ENCODE measurements at places on chromosomes 1 and 21.

- DNase-seq, result no peak
Observed at GRCh38 chr1:223010582-223011504, 132.2 kb downstream of the TLR5 start.

DNA sequence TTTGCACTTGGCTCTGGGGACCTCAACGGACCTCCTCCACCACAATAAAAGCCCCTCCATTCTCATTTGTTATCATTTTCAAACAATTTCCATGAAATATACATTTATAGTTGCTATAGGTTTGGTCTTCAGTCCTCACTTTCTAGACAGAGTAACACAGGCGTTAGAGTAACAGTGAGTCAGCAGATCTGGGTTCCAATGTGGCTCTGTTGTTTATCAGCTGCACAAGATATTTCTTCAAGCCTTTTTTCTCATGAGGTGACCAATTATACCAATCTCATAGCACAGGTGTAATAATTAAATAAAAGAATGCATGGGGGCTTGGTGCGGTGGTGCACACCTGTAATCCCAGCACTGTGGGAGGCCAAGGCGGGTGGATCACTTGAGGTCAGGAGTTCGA is 32.8 kb upstream of the PSMB2 start:
- DNase-seq, result no peak

GRCh38 chr1:214380986-214381695 is 100.2 kb downstream of the SMYD2 start:
- DNase-seq, result no peak

- no peak for DNase-seq
Observed at GRCh38 chr1:202016811-202017748, 6.7 kb downstream of the ELF3 start.

GRCh38 chr1:114707604-114708003 is 9.0 kb downstream of the NRAS start:
- DNase-seq, result no peak

DNA sequence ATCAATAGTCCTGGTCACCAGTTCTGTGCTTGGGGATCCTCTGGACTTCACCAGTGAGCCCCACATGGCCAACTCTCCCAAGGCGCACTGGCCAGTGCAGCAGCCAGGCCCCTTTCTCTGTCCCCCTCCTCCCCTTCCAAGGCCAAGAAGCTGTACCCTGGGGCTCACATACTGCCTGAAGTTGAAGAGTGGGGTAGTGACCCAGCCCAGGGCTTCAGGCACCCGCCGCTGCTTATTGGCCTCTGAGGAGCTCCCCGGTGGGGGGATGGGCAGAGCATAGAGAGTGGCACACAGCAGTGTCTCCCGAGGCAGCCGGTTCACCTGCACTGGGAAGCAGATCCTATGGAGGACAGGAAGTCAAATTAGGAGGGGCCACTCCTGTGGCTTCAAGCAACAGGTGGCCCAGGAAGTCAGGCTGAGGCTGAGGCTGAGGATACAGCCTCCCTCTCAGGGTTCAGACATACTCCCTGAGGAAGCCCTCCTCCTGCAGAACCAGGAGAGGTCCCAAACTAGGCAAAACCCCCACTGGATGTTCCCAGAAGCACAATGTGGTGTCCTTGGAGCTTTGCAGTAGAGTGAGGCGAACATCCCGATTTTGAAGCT is 38.2 kb upstream of the PPP1R15B start:
- no peak for DNase-seq

GRCh38 chr1:170316270-170316669 is 170.5 kb downstream of the NTMT2 start:
- no peak for DNase-seq

- no peak for DNase-seq
Observed at GRCh38 chr1:225848030-225848955, 33.9 kb downstream of the TMEM63A start.

GRCh38 chr1:3430820-3431219 is 23.6 kb upstream of the ARHGEF16 start:
- DNase-seq, result no peak

- no peak for DNase-seq
Observed at GRCh38 chr1:85628791-85629531, 48.4 kb downstream of the CCN1 start.

- no peak for DNase-seq
Observed at GRCh38 chr1:66696771-66697170, 55.5 kb upstream of the DYNLT5 start.

GRCh38 chr1:231936983-231937775 is 310.6 kb downstream of the DISC1 start:
- no peak for DNase-seq

- DNase-seq, result no peak
Observed at GRCh38 chr1:22318279-22318981, 133.2 kb upstream of the ZBTB40 start.

- no peak for DNase-seq
Observed at GRCh38 chr1:47568763-47569162, 130.9 kb downstream of the FOXD2 start.

DNA sequence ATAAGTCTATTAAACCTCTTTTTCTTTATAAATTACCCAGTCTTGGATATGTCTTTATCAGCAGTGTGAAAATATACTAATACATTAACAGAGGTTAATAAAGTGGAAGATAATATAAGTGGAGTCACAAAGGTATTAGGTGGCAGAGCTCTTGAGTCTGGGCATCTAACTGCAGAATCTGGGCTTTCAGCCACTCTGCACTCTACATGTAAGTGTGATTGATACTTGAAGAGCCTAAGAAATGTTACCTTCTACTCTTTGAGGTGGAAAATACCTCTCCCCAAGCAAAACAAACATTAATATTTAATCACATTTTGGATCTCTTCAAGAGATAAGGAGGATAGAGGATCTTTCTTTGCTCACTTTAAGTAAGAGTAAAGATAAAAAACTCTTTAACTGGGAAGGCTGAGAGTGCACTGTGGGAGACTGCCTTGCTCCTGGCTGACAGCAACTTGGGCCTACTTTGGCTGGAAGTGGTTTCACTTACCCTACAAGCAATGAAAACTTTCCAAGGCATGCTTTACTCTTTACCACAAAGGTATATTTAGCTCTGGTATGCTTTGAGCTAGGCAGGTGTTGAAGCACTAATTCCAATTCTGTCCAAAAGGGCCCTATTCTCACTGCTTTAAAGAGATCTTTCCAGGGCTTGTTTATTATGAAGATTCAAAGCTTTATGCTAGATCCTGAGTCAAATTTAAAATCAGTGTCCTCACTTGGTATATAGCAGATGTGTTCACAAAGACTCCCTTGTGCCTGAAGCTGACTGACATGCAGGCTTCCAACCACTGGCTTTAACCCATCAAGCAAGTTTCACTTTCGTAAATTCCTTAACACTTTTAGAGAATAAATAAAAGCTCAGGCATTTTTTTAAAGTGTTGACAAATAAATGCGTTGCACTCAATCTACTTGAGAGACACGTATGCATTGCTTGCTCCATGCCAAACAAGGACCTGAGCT is 245.3 kb upstream of the ZP4 start:
- DNase-seq, result no peak

- DNase-seq, result peak; percentile 83
Observed at GRCh38 chr1:111739925-111740765, 950 bp upstream of the INKA2 start.

- DNase-seq, result no peak
Observed at GRCh38 chr1:11429935-11430334, 49.0 kb upstream of the DISP3 start.

- DNase-seq, result no peak
Observed at GRCh38 chr1:156933136-156933535, 12.7 kb downstream of the LRRC71 start.

GRCh38 chr1:109164538-109164937 is 49.2 kb upstream of the SARS1 start:
- DNase-seq, result no peak

DNA sequence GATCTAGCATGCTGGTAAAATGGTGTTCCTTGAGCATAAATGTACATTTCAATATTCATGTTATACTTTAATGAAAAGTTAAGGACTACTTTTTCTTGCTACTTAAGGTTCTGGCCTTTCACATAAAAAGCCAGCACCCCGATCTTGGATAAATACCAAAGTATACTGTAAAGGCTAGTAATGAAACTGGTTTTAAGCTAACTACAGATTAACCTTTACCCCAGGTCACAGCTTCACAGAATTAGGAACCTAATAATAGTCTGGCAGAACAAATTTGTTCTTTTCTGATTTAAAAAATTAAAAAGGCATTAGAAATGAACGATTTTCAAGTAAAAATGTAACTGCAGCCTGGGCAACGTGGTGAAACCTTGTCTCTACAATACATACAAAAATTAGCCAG is 23.5 kb downstream of the DIPK1A start:
- DNase-seq, result no peak

DNA sequence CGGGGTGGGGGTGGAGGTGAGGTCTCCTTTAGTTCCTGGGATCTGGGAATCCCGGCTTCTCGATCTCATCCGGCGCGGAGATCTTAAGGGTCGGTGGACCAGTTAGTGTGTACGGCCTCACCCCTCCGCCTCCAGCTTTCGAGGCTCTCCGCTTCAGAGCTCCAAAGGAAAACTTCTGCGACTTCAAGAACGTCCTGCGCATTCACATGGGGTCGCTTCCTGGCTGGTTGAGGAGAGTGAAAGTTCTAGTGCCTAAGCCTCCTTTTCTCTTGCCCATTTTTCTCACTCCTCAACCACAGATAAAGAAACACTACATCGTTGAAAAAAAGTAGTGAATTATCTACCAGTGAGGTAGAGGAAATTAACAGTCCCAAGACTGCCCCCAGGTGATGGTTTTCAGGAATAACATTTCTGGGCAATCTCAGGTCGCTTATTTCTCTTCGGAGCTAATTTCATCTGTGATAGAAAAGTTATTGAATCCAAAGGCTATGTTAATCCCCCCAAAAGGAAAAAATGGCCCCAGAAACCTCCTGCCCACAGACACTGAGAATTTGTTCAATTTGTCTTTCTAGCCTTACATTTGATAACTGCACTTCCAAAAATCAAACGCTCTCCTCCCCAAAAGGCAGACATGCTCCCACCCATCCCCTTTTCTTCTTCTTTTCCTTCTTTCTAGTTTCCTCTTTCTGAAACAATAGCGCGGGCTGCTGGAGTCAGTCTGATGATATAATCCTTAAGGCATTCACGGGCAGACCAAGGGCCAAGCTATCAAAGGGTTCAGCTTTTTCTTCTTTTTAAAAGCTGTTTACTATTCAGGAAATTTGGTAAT is 20.6 kb upstream of the TBX15 start:
- no peak for DNase-seq

DNA sequence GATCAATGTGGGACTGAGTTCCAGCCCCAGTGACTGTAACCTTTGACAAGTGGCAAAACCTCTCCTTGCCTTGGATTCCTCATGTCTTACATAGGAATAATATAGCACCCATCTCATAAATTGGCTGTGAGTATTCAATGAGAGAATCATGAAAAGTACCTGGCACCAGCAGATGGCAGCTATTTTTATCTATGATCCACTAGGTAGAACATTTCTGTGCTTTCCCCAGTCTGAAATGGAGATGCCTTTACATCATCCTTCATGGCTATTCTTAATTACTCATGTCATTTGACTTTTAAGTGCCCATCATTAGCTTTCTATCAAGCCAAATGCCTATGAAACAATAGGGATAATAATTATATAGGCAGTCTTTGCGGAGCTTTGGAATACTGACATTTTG is 130.1 kb downstream of the TGFB2 start:
- no peak for DNase-seq

GRCh38 chr21:34509151-34509550 is 2.9 kb downstream of the KCNE1 start:
- no peak for DNase-seq

DNA sequence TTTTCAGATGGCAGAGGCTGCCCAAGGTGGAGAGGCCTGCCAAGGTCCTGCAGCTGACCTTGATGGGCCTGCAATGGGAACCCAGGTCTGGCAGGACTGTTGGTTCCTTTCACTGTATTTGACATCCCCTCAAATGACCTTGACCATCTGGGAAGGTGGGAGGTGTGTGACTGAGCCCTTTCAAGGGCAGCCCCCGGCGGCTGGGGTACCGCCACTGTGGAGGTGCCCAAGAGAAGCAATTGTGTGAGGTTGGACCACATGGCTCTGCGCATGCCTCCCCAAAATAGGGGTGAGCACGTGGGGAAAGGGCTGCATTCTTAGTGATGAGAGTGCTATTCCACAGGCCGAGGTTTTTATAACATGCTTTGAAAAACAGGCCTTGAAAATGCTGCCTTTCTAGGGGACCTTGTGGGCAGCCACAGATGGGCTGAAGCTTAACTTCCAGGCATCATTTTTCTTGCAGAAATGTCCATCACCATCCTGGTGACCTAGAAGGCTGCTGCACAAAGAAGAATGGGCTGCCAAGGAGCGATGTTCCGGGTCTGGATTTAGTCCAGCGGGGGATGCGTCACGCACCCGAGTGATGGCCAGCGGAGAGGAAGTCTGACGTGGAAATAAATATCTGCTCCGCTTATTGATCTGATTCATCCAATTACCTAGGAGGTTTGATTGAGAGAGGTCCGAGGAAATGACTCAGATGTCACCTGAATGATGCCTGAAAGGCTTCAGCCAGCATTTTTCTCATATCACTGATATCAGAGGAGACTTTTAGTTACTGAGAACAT is 16.5 kb upstream of the UTS2 start:
- DNase-seq, result no peak

DNA sequence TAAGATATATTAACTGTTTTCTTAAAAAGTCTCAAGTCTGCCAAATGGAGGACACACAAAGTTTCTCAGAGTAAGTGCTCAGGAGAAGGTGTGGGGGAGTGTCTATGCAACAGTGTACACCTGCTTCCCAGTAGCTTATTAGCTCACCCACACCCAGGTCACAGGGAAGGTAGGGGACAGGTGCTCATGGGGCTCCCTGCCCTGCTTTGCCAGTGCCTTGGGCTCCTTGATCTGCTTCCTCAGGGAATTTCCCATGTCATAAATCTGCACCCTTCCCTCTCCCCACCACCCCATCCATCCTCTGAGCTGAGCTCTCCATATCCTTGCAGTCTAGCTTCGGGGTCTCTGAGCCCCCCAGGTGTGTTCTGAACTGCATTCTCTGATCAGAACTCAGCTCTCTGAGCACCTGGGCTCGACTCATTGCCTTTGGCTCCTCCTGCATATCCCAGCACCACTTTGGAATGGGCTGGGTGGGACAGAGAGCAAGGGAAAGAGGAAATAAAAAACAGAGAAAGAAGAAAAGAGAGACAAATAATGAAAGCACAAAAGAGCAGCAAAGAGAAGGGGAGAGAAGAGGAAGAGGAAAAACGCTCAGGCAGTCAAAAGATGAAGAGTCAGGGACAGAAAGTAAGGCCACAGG is 87.0 kb upstream of the ATP1B1 start:
- DNase-seq, result no peak

- DNase-seq, result no peak
Observed at GRCh38 chr1:26932531-26932930, 11.0 kb downstream of the NUDC start.

- DNase-seq, result no peak
Observed at GRCh38 chr1:49677706-49678105, 346.0 kb downstream of the AGBL4 start.

- DNase-seq, result no peak
Observed at GRCh38 chr1:169318536-169319244, 48.9 kb downstream of the NME7 start.

GRCh38 chr1:206803221-206803730 is 31.0 kb upstream of the IL10 start:
- DNase-seq, result no peak

- no peak for DNase-seq
Observed at GRCh38 chr1:95852483-95853070, 618.6 kb downstream of the RWDD3 start.

Measured in suprapubic skin (tissue), 4 donors.